Naive thymus-derived CD4-positive, alpha-beta T cell (primary cell): ENCODE measurements at places on chromosomes 2 and 18. TPM values are rescaled to one million over a fixed set of nuclear protein-coding genes. Genes with fewer than 3 reads are reported as not detected.

The SCG2 gene
- polyA plus RNA-seq = not detected

The AKAIN1 gene
- not detected for polyA plus RNA-seq

The EGR4 gene
- polyA plus RNA-seq = not detected

The UBE2E3 gene
- 50.8 TPM for polyA plus RNA-seq

- DNase-seq = no peak
- no peaks in the 10 kb centered on the region for H3K36me3 ChIP-seq
- no peak overlapping the region for H3K27ac ChIP-seq
- no peaks in the 10 kb centered on the region for H3K27me3 ChIP-seq
- H3K4me1 ChIP-seq = no peaks in the 10 kb centered on the region
These were observed 4.2 kb upstream of the GPC1 start for GRCh38 chr2:240431271-240431660.

GRCh38 chr2:50181212-50181611, 850.7 kb downstream of the NRXN1 start:
- H3K27ac ChIP-seq = no peak overlapping the region
- no peaks in the 10 kb centered on the region for H3K27me3 ChIP-seq
- H3K4me1 ChIP-seq = no peaks in the 10 kb centered on the region
- no peaks in the 10 kb centered on the region for H3K36me3 ChIP-seq
- no peak for DNase-seq

- no peaks in the 10 kb centered on the region for H3K27me3 ChIP-seq
- no peak overlapping the region for H3K27ac ChIP-seq
- H3K4me3 ChIP-seq = no peak overlapping the region
- DNase-seq = no peak
These were observed 389.2 kb downstream of the CBLN2 start for GRCh38 chr18:72154926-72155325.

DNA sequence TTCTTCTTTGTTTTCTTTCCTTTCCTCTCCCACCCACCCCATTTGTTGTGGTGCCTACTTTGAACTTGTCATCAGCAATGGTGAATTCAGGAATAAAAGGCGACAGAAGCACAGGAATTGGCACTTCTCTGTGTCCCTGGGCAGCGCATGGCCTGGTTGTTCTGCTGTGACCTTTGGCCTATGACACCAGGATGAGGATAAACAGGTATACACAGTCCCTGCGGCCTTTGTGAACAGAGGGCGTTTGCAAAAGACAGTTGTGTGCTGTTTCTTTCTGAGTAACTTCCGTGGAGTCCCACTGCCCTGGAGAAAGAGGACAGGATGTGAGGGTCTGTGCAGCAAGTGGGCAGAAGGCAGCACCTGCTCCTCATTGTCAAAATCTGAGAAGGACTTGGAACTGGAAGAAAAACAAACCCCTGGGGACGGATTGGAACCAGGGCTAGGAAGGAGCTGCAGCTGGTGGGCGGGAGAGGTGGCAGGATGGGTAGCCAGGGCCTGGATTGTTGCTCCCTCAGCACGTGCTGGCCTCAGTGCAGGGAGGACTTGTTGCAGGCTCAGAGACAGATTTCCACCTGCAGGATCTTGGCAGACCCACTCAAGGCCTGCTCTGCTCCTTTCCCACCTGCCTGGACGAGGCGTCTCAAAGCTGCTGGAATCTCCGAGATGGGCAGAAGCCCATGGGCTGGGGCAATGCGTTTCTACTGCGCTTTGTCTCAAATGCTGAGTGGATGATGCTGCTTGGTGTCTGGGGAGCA, 159.5 kb downstream of the ACKR3 start:
- H3K27me3 ChIP-seq = no peaks in the 10 kb centered on the region
- no peak for DNase-seq
- no peak overlapping the region for H3K4me3 ChIP-seq
- H3K4me1 ChIP-seq = no peaks in the 10 kb centered on the region
- H3K36me3 ChIP-seq = no peaks in the 10 kb centered on the region

- H3K4me3 ChIP-seq = no peak overlapping the region
- no peaks in the 10 kb centered on the region for H3K4me1 ChIP-seq
- no peaks in the 10 kb centered on the region for H3K27me3 ChIP-seq
- DNase-seq = no peak
These were observed 150.6 kb upstream of the TCF4 start for GRCh38 chr18:55738483-55739114.

DNA sequence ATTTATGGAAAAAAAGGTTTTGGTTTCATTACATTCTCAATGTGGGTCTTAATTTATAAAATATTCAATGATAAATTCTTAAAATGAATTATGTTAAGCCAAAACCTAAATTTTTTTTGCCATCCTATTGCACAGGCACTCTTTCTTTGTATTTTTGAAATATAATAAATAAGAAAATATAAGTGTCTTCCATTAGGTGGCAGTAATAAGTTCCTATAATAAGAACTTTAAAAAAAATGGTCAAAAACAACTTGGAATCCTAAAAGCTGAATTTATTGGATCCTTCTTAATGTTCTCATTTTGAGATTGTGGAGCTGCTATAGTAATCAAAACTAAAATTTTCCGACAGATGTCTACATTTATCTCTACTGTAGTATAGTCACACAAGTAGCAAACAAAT, 5.7 kb downstream of the CALCRL start:
- H3K27ac ChIP-seq = no peak overlapping the region
- no peaks in the 10 kb centered on the region for H3K27me3 ChIP-seq
- no peaks in the 10 kb centered on the region for H3K36me3 ChIP-seq
- H3K4me3 ChIP-seq = no peak overlapping the region
